ENCODE measurements at places on chromosomes 2 and 18.

DNA sequence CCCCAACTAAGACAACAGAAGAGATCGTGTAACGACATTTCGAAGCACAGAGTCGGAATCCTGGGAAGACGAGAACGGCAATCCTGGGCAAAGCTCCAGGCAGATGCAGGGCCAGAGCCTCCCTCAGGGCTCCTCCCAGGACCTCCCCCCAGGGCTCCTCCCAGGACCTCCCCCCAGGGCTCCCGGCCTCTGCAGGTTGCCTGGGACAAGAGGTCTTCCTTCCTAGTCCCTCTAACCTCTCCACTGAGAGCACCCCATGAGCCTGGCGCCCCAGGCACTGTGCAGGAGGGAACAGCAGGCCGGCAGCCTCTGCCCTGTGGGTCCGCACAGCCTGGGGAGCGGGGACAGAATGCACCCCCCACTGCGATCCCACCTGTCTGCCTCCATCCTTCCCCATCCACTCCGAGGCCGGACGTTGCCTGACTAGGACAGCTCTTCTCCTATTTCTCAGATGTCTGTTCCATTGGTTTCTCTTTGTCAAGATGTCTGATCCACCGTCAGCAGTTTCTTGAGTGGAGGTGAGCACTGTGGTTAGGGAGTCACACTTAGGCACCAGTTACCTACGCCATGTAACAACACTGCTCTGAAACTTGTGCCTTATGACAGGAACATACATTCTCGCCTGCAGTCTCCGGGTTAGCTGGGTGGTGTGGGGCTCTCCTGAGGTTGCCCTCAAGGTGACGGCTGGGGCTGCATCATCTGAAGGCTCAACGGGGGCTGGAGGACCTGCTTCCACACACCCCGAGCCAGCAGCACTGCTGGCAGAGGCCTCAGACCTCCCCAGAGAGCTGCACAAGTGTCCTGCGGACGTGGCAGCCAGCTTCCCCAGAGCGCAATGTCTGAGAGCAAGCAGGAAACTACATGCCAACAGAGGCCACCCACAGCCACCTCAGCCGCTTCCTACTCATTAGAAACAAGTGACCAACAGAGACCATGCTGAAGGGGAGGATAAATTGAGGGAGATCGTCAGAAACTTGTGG lies 28.9 kb downstream of the ADI1 start:
- DNase-seq = no peak

- DNase-seq = no peak
Measured at GRCh38 chr2:229740279-229740678, 25.9 kb upstream of the DNER start.

DNA sequence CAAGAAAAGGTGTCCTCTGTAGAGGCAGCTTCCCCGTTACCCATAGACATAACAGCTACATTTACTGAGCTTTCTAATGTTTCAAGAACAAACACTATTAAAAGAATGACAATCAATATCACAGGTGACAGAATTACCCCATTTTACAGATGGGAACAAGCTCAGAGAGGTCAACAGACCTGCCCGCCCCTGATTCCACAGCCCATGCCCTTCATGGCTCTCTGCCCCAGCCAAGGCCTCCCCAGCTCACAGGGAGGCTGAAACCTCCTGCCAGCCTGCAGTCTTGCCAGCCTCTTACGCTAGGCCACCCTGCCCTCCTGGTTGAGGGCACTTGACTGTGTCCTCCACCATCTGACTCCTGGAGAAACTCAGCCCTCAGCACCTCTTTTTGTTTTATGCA lies 19.1 kb upstream of the SLC35F6 start:
- no peak for DNase-seq

- no peak for DNase-seq
Measured at GRCh38 chr2:194332799-194333490, 1324.1 kb upstream of the SLC39A10 start.

DNA sequence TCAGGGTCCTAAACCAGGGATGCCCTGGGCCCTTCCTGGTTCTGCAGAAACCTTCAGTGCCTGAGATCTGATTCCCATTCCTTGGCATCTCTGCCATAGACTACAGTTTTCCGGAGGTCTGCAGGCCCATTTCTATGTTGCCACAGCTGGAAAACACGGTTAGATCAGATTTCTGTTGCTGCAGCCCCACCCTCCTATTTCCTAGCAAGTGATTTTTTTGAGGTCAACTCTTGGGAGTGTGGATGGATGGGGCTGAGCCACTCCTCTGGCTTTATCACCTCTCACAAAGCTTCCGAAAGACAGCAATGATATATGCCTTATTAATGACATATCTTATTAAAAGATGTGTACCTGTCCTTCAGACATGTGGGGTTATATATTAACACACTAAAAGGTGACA lies 56.3 kb downstream of the ZAP70 start:
- DNase-seq = no peak

- peak; percentile 6 for DNase-seq
Measured at GRCh38 chr2:217729421-217730053, 273.3 kb downstream of the TNS1 start.

DNA sequence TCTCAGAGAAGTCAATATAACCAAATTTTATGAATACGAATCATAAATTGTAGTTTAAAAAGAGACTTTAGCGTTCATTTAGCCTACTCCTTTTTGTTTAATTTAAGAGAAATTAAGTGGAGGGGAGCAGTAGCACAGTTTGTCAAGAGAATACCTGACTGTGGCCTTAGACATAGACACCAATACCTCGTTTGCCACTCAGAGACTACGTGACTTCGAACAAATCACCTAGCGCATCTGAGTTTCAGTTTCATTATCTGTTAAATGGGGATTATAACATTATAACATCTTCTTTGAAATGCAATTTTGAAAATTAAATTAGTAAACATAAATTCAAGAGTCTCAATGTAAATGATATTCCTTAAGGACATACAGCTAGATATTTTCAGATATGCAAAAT lies 581.5 kb upstream of the VRK2 start:
- DNase-seq = no peak

- DNase-seq = no peak
Measured at GRCh38 chr2:107112561-107112960, 226.6 kb upstream of the ST6GAL2 start.

DNA sequence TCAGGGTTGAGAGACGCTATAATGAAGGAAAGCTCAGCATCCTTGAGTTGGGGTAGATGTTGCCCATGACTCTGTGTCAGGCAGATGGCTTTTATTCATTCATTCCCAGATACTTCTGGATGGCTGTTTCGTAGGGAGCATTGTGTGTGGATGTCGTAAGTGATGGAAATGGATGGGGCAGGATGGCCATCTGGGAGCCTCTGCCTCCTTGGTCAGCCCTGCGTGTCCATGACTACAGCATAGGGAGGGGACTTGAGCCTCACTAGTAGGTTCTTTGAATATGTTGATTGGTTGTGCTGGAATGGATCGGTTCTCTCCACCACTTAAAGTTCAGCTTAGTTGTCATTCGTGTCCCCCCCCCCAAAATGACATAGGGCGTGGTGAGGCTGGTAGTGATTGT lies 44.9 kb downstream of the TGOLN2 start:
- DNase-seq = no peak

GRCh38 chr2:101305492-101306078 lies 2.9 kb downstream of the RNF149 start:
- DNase-seq = peak; percentile 65

- DNase-seq = peak; percentile 74
Measured at GRCh38 chr2:218229239-218229638, 12.2 kb downstream of the ARPC2 start.

DNA sequence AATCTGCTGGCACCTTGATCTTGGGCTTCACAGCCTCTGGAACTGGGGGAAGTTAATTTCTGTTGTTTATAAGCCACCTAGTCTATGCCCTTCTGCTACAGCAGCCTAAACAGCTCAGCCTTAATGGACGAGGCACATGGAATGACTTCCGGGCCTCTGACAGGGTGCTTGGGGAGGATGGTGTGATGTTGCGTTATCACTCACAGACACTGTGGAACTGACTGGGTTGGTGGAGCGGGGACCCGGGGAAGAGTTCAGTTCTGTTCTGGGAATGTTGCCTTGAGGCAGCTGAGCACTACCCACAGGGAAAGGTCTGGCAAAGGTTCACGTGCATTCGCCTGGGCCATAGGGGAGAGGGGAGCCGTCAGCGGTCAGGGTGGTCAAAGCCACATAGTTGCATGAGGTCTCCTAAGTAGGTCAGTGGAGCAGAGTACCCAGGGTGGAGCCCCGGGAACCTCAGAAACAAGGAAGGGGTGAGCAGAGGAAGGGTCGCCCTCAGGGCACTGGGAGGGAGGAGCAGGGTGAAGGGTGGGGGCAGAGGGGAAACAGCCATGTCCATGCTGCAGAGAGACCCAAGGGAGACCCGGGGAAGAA lies 36.2 kb downstream of the LRRFIP1 start:
- DNase-seq = no peak

- no peak for DNase-seq
Measured at GRCh38 chr18:48688961-48689360, 150.1 kb downstream of the CTIF start.

GRCh38 chr2:98867539-98868309 lies 68.3 kb downstream of the CRACDL start:
- DNase-seq = peak; percentile 46

GRCh38 chr18:26083099-26083498 lies 7.3 kb downstream of the SS18 start:
- no peak for DNase-seq

DNA sequence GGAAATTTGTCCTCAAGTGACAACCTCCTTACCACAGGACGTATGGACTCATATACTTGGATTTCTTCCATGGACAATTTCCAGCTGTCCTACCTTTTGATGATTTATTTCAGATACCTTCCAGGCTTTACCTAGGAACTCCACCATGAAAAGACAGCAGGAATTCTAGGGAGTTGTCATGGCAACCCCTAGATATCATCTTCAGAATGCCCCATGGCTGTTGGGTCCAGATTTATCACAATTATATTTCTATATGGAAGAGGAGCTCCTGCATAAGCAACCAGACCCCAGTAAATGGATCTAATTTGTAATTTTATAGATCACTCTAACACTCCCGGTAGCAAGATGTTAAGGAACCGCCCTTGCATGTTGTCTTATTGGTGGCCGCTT lies 102.3 kb upstream of the ZNF521 start:
- no peak for DNase-seq

DNA sequence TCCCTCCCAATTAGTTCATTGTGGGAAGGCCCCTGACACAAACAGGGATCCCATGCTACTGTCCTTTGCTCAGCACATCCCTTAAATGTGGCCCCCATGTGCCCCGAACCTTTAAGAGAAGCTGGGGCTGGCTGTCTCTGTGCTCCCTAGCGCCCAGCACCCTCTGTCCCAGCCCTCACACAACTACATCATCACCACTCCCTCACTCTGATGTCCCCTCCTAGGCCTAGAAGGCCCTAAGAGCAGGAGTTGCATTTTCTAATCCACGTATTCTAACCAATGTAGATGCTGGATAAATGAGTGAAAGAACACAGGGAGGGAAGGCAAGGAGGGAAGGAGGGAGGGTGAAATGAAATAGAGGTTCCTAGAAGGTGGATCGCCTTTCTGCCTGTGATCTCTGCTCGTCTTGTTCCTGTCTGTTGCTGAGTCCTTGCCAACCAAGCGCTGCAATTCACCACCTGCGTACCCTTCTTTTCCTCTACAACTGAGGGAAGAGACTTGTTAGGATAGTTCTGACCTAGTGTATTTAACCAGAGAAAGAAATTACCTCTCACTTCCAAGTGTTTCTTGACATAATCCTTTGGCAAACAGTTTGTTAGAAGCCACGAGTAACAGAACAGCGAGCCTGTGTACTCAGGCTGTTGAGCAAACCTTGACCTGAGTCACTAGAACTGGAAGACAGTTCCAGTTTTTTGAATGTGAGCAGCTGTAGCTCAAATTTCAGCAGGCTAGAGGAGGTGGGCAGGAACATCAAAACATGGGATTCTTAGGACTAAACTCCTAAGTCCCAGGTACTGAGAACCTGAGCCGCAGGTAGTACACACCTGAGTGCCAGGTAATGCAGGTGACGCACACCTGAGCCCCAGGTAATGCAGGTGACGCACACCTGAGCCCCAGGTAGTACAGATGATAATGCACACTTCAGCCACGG lies 181.5 kb upstream of the ID2 start:
- DNase-seq = no peak

DNA sequence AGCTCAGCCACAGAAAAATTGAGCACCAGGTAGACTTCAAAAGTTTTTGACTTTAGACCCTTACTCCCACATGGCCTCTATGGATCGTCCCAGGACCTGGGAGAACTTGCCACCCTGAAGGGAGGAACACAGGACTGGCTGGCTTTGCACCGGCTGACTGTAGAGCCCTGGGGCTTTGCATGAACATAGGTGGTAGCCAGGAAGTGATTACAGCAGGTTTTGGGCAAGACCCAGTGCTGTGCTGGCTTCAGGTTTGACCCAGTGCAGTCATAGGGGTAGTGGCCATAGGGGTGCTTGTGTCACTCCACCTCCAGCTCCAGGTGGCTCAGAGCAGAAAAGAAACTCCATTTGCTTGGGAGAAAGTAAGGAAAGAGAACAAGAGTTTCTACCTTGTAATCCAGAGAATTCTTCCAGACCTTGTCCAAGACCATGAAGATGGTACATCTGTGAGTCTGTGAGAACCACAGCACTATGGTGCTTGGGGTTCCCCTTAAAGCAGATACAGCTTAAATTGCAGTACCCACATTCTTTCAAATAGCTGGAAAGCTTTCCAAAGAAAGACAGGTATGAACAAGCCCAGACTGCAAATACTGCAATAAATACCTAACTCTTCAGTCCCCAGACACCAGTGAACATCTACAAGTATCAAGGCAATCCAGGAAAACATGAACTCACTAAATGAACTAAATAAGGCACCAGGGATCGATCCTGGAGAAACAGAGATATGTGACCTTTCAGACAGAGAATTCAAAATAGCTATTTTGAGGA lies 13.0 kb upstream of the SESTD1 start:
- no peak for DNase-seq

DNA sequence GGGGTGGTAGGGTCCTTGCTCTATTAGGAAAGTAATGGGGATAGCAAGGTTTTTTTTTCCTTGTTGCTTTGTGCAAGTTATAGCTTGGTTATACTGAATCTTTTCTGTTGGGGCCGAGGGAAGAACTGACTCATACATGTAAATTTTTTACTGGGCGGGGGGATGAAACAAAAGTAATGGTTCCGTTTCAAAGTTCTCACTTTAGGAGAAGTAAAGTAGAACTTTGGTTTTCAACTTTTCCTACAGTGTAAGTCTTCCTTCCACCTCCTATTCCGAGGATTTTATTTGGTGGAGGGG lies 1.1 kb downstream of the AFTPH start:
- DNase-seq = no peak

- DNase-seq = no peak
Measured at GRCh38 chr18:45542043-45542442, 73.2 kb upstream of the SLC14A2 start.
